Right lung (tissue), 10 donors: ENCODE measurements at places on chromosomes 13 and 19.

DNA sequence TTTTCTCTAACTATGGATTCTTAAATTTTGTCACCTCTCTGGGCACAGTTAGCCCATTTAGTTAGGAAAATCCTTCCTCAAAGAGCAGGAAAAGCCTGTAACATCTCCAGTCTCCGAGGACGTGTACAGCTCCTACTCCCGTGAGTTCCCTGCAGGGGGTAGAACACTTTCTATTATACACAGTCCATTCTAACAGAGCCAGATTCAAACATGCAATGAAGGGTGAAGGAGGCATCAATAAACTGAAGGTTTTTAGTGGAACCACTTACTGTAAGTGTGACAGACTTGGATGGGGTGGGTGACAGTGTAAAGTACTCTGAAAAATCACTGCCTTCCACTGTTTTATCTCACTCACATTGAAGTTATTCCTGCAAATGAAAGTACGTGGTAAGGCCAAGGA, 204.7 kb upstream of the DACH1 start:
- no peak for DNase-seq

DNA sequence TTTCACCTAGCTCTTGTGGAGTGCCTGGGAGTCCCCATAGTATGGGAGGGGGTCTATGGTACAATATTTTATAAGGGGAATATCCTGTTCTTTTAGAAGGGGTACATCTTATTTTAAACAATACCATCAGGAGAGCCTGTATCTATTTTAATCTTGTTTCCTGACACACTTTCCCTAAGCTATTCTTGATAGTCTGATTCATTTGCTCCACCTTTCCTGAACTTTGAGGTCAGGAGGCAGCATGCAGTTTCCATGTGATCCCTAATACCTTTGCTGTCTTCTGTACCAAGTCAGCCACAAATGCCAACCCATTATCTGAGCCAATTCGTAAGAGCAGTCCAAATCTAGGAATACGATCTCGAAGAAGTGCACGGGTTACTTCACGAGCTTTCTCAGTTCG, 86.2 kb downstream of the SLC25A15 start:
- DNase-seq = no peak

- no peak for DNase-seq
Measured at GRCh38 chr13:76489274-76489673, 396.9 kb downstream of the KCTD12 start.

- no peak for DNase-seq
Measured at GRCh38 chr13:112596235-112596634, 8.3 kb upstream of the TUBGCP3 start.

DNA sequence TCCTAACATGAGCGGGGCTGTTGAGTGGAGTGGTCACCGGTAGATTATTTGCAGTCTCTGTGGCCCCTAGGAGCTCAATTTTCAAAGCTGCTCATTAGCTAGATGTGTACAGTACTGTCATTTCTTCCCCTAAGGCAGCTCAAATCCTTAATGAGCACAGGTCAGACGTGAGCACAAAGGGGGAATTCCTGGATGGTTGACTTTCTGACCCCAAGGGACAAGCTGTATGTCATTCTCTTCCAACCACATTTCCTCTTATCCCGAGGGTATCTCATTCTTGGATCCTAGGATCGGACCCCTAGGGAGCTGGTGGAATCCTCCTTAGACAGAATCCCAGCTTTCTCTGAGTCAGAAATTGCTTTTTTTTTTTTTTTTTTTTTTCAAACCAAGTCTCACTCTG, 5.7 kb upstream of the OR7G3 start:
- no peak for DNase-seq

- no peak for DNase-seq
Measured at GRCh38 chr19:7907122-7907521, 3.4 kb downstream of the MAP2K7 start.

- DNase-seq = peak; percentile 42
Measured at GRCh38 chr13:75870397-75870903, 234.3 kb downstream of the LMO7 start.

DNA sequence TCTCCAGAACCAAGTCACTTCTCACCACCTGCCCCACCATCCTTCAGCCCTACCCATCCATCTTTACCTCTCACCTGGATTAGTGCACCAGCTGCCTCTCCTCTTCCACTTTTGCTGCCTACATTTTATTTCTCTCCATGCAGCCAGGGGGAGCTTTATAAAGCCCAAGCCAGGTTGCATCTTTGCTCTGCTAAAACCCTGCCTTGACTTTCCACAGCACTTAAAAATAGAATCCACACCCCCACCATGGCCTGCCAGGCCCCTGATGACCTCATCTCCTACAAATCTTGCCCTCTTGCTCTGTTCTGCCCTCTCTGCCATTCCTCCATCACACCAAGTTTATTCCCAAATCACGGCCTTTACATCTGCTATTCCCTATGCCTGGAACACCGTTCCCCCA, 1.8 kb downstream of the HOOK2 start:
- no peak for DNase-seq

DNA sequence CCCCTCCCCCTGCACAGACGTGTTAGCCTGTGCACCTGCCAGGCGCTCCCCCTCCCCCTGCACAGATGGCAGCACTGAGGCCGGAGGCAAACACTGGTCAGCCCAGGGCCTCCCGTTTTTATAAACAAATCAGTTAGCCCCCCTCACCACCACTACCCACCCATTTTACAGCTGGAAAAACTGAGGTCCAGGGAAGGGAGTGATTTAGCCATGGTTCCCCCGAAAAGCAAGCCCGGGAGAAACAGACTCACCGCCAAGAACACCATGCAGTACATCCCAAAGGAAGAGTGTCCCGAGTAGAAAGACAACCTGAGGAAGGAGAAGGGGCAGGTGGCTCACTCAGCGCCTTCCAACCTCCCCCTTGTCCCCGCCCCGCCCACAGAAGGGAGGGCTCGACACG, 8.7 kb downstream of the PLPP2 start:
- no peak for DNase-seq

DNA sequence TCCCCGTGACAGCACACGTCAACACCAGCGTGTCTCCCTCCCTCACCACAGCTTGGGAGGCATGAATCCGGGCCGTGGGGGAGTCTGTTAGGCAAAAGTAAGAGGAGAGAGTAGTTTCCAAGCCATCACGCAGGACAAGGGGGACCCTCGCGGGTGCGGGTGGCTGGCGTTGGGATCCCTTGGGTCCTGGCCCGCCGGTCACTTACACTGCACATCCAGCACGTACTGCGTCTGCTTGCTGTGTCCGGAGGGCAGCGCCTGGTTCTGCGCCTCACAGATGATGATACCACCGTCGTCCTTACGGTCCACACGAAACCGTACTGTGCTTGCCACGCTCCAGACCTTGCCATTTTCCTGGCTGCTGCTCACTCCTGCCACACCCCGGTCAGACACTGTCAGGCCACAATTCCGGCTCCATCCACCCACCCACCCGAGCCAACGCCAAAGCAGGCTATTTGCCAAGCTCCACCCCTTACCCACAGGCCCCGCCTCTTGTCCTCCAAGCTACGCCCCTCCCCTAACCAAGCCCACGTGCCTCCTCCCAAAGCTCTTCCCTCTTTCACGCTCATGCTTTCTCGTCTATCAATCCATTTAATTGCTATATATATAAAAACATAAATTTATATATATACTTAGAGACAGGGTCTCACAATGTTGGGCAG, 6.6 kb upstream of the ZNF428 start:
- DNase-seq = no peak

DNA sequence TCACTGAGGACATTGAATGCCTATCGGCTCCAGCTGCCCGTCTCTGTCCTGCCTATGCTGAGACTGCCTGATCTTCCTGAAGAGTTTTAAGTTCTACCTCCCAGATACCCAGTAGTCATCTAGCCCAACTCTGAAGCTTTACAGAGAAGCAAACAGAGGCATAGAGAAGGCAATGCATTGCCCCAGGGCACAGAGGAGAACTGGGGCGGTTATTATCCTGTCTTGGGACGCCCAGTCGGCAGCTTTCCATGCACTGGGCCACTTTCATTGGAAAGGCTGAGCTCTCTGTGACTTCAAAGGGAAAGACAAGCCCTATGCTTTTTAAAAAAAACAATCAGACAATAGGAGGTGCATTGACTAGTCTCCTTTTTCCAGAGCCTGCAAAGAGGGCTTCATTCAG, 71.6 kb downstream of the HSPH1 start:
- no peak for DNase-seq

GRCh38 chr13:49664606-49665005, 26.7 kb downstream of the EBPL start:
- DNase-seq = no peak
